ENCODE measurements at places on chromosomes 2 and 18.

DNA sequence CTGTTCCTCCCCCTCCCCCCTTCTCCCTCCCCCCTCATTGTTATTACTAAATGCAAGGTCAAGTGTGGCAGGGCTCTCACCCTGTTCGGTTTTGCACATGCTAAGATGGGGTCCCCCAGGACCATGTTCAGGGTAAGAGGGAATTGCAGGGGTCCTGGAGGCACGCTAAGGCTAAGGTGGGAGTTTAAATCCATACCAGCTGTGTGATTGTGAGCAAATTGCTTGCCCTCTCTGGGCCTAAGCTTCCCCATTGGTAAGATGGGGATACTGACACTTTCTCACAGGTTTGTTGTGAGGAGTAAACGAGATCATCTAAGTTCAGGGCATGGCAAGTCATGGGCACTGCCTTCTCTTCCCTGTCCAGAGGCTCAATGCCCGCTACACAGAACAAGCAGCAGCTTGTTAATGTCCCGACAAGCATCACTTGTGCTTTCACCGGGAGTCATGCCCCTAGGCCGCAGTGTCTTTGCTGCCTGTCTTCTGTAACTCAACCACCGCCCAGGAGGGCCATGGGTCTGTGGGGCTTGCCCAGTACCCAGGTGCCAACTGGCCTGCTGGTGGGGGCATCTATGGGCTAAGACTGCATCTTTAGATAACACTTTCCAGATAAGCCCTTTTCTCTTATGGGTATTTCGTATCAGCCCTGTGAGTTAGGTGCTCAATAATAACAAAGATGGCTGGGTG is 279.1 kb downstream of the MYCN start:
- no peak for DNase-seq

- no peak for DNase-seq
Observed at GRCh38 chr18:47911877-47912276, 18.6 kb downstream of the SMAD2 start.

DNA sequence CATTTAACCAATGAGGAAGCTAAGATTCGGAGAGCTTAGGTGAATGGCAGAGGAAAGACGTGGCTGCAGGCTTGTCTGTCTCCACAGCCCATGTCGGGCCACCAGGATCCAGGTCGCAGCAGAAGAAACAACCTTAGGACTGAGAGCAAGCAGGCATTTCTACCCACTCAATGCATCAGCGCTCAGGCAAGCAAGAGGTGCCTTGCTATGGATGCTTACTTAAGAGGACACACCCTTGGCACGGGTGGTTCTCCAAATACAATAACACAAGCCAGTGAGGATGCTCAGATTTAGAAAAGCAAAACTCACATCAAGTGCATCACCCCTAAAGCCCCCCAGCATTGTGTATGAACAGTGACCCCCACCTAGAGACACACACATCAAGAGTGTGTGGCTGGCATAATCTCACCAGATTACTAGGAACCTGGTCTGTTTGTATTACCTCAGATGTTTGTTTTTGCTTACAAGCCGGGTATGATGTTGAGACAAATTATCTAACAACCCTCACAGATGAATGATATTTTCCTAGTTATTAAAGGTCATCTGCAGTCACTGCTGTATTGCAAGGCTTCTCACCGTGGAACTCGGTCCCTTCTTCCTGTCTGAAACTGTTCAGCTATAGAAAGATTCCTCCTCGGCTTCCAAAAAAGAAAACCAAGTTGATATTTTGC is 34.2 kb upstream of the NPAS2 start:
- DNase-seq = no peak

DNA sequence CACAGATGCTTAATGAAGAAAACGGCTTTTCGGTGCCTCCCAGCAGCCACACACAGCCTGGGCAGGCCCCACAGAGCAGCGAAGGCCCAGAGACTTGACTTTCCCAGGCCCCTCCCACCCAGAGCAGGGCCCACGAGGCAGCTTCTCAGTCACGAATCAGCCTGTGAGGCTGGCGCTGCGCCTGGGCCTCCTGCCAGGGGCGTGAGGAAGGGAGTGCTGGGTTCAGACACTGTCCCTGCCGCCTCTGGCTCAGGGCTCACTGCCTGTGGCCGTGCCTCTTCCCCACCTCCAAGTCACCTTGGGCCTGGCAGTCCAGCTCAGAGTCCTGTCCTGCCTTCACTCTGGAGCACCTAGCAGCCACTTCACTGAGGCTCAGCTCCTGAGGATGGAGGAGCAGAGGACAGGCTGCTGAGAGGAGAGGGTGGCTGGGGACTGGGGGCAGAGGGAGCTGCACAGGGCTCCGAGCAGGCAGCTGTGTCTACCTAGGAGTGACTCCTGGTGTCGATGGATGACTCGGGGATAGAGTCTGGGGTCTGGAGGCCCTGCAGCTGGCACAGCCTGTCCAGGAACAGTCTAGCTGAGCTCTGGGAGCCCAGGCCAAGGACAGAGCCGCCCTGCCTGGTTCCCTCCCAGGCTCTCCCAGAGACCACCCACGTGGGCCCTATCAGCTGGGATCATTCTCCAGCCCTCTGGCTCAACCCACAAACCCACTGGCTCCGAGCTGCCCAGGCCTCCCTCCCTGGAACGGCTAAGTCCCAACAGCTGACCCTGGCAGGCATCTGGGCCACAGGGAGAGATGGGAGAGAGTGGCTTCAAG is 36.4 kb upstream of the FOSL2 start:
- no peak for DNase-seq

DNA sequence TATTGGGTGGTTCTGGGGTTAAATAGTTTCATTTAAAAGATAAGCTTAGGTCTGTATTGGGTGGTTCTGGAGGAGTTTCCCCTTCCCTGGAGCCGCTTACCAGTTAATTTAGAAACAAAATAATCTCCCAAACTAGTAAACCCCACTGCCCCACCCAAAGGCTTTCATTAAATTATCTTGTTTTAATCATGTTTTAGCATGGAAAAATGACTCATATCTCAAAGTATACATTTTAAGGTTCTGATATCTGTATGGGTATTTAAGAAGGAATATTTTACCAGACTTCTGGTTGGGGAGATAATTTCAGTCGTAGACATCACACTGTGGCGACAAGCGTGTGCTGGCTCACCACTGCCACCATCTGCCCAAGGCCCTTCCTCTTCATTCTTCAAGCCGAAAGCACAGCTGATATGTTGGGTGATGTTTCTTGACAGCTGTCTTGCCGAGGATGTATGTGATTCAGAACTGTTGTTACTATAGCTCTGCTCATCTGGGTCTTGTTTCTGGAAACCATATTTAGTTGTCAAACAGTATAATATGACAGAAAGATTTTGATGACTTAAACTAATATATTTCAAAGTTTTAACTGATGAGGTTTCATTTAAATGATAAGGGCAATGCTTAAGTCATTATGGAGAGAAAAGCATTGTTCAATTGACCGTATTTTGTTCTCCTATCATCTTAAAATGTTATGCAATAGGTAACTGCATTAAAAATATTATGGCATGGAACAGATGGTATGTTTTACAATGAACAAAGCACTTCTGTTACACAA is 5.1 kb downstream of the FIGLA start:
- DNase-seq = no peak
